Fibroblast of mammary gland (primary cell): ENCODE measurements at places on chromosomes 6 and 20.

GRCh38 chr20:31425797-31426196, 14.6 kb upstream of the DEFB123 start:
- DNase-seq: no peak

DNA sequence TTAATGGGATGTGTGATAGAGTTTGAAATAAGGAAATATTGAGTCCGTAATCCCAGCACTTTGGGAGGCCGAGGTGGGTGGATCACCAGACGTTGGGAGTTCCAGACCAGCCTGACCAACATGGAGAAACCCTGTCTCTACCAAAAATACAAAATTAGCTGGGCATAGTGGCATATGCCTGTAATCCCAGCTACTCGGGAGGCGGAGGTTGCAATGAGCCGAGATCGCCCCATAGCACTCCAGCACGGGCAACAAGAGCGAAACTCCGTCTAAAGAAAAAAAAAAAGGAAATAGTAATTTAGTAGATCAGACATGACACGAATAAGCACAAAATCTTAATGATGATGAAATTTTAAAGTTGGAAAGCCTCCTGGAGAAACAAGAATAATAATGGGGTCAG, 14.8 kb downstream of the GJA1 start:
- no peak for DNase-seq

DNA sequence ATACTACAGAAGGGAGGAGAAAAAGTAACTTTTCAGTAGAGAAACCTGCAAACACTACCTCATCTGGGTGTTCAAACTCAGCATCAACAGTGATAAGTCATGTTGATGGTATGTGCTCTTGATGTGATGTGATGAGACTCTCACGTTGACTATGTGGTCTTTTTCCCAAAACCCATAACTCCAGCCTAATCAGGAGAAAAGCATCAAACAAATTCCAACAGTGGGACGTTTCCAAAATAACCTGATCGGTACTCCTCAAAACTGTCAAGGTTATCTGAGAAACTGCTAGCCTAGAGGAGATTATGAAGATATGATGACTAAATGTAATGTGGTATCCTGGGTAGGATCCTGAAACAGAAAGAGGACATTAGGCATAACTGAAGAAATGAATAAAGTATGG, 41.9 kb upstream of the TAB2 start:
- DNase-seq: no peak

- peak; percentile 36 for DNase-seq
Measured at GRCh38 chr6:11172501-11173327, 59.8 kb downstream of the NEDD9 start.

DNA sequence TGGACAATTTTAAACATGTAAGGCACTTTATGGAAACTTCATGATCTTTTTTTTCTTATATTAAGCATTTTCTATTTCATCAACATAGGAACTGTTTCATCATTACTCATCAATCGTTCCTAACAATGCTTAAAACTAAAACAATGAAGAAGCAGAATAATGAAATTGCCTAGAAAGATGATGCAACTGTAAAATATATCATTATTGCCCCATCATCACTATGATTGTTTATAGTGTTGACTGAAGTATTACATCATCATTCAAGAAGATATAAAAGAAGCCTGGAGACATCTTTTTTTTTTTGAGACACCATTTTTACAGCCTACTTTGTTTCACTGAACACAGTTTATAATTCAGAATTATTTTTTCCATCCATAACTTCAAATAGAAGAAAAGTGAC, 147.2 kb downstream of the TRDN start:
- peak; percentile 30 for DNase-seq

DNA sequence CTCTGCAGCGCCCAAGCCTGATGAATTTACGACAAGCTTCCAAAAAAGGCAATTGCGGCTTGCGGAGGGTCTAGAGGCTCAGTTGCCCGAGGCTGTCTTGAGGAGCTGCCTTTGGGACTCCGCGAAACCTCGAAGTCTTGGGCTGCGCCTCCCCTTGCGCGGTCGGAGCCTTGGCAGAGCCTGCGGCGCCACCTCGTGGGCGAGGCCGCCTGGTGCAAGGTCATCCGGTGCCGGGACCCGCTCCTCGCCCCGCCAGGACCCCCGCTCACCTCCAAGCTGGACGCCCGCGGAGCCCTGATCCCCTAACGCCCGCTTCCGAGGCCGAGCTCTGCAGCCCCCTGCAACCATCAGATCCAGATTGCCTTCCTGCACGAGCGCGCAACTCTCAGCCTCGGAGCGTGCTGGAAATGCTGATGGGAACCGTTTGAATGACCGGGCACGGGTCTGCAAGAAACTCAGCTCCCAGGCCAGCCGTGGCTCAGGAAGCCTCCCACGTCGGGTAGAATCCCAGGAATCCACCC, 14.9 kb upstream of the FAM210B start:
- DNase-seq: peak; percentile 46

GRCh38 chr20:41147767-41148191, 10.4 kb downstream of the PLCG1 start:
- DNase-seq: no peak
